ENCODE measurements at places on chromosomes 7 and 10. TPM values are rescaled to one million over a fixed set of nuclear protein-coding genes. Genes with fewer than 3 reads are reported as not detected.

Gene CBLL1
- polyA plus RNA-seq: 6.7 TPM

Gene DCLRE1C
- polyA plus RNA-seq: 5.5 TPM

Gene TUBB8
- not detected for polyA plus RNA-seq

Gene MBL2
- polyA plus RNA-seq: not detected

Gene TUBAL3
- polyA plus RNA-seq: 40.8 TPM

Gene DGKI
- polyA plus RNA-seq: not detected

Gene HPS1
- 86.7 TPM for polyA plus RNA-seq

Gene ABCC2
- not detected for polyA plus RNA-seq

Gene HOGA1
- not detected for polyA plus RNA-seq

DNA sequence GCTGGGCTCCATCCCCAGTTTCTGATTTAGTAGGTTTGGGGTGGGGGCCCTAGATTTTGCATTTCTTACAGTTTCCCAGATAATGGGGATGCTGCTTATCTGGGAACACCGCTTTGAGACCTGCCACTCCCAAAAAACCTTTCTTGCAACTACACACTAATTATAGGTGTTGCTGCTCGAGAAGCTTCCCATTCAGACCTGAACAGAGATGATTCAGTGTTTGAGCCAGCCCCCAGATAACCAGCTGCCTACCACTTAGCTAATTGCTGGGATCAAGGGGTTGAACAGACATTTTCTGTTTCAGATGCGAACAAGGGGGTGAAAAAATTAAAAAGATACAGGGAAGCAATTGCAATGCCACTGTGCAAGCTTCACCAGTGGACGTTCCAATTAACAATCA lies 448.5 kb downstream of the KCNMA1 start:
- DNase-seq: no peak

DNA sequence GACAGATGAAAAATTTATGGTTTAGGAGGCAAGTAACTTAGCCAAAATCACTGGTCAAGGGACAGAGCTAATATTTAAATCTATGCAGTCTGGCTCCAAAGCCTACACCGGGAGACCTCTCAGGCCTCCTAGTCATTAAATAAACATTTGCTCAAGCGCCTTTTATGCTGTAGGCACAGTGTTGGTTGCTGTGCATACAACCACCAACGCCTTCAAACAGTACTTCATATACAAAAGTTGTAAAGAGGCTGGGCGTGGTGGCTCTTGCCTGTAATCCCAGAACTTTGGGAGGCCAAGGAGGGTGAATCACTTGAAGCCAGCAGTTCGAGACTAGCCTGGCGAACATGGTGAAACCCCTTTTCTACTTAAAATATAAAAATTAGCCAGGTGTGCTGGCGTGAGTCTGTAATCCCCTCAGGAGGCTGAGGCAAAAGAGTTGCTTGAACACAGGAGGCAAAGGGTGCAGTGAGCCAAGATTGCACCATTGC lies 159.8 kb downstream of the MAGI2 start:
- DNase-seq: no peak

DNA sequence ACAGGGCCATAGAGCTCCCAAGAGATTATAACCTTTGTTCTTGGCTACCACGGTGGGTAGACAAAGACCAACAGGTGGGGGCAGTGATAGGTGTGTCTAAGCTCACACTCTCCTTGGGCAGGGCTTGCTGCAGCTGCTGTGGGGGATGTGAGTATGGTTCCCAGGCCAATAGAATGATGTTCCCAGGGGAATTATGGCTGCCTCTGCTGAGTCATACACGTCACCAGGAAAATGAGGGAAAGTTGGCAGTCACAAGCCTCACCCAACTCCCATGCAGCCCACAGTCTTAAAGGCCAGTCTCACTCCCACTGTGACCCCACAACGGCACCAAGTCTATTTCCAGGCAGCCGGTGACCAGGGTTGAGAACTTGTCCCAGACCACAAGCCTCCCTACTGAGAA lies 453.4 kb upstream of the PODXL start:
- DNase-seq: no peak

GRCh38 chr10:29987471-29987870 lies 71.9 kb downstream of the JCAD start:
- no peak for DNase-seq

GRCh38 chr10:51318399-51319172 lies 244.3 kb downstream of the PRKG1 start:
- DNase-seq: no peak

GRCh38 chr7:2650451-2650850 lies 18.7 kb downstream of the TTYH3 start:
- no peak for DNase-seq

DNA sequence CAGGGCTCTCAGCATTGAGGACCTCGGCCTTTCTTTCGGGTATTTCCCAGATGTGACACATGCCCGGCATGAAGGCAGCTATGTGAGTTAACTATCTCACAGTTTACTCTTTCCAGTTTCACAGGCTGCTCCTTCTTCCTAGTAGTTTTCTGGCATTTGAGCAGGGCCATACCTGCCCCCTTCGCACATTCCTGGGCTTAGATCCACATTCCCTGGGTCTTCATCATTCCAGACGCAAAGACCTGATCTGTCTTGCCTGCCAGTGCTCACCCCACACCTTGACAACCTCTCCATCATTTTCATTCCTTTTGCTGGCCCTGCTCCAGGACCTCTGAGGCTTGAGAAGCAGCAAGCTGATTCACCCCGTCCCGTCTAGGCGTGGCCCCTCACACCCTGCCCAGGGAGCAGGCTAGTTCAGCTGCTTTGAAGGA lies 227.5 kb downstream of the WDR11 start:
- DNase-seq: no peak

DNA sequence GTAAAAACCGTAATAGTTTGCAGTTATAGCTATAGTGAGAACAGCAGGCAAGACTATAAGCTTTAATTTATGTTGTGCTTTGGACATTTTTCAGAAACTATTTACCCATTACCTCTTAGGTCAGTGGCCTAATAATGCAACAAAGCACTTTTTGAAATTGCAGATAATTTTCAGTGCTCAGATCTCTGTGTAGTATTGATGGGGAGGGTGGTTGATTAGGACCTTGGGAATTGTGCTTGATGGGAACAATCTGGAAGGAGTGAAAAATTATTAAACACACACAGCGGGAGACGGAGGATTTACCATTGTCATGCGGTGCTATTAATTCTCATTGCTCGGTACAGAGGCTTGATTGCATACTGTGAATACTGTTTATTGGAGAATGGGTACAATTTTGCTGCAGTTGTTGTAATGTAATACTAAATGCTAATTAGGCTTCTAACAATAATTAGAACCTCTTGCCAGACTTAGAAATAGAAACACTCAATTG lies 304.8 kb downstream of the LRMDA start:
- no peak for DNase-seq

DNA sequence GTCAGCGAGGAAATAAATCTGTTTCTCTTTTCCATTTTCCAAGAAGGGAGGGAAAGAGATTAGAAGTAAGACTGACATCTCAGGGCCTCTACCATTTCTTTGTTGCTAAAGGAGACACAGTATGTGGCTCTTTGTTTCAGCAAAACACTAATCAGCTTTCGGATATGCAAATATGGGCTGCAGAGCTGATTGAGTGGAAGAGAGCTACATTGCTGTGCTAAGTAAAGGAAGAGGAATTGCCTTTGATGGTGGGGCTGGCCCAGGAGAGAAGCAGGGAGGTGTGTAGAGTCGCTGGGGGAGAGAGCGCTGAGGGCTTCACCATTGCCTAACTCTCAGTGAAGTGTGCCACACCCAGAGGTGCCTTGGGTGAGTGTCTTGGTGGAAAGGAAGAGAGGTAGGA lies 284.8 kb downstream of the SDK1 start:
- no peak for DNase-seq

- no peak for DNase-seq
Measured at GRCh38 chr7:110803602-110804143, 287.3 kb upstream of the LRRN3 start.

DNA sequence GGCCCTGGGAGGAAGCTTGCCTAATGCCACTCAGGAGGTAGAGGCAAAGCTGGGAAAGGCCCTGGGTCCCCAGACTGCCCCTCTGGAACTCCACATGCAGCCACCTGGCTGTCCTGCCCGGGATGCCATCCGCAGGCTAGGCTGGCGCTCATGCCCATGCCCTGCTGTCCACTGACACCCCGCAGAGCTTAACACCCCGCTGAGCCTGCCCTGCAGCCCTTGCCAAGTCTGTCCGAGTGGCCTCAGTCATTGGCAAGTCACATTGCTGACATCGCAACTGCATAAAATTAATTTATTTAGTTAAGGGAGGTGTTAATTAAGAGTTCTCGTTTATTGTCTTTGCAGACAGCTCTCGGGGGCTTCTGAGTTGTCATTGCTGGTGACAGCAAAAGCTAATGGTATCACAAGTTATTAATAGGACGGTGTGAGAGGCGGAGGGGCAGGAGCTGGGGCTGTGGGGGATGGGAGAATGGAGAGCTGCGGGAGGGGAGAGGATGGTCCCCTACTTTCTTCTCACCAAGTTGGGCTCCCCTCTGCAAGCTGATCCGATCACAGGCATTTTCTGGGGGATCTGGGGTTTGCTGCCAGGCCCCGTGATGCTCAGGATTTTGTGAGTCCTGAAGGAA lies 55.6 kb upstream of the PCBD1 start:
- no peak for DNase-seq

- DNase-seq: no peak
Measured at GRCh38 chr7:91883676-91884362, 3.3 kb upstream of the MTERF1 start.

DNA sequence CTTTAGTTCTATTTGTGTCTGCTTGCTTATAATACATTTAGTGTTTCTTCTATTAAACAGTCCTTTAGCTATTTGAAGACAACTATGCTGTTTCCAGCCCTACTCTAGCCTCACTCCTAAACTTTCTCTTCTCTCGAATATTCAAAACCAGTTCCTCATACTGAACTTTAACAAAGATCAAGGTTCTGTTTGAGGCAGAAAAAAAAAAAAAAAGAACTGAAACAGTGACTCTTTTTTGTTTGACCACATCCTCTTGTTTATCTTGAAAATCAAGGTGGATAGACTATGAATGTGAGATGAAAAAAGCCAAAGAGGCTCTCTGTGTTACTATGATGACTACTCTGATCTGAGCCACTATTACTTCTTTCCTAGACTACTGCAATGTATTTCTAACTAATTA lies 154.3 kb downstream of the ZNF365 start:
- no peak for DNase-seq

- DNase-seq: peak; percentile 86
Measured at GRCh38 chr10:99531026-99531695, 1.6 kb upstream of the NKX2-3 start.

GRCh38 chr10:110032801-110033700 lies 25.3 kb downstream of the ADD3 start:
- no peak for DNase-seq

DNA sequence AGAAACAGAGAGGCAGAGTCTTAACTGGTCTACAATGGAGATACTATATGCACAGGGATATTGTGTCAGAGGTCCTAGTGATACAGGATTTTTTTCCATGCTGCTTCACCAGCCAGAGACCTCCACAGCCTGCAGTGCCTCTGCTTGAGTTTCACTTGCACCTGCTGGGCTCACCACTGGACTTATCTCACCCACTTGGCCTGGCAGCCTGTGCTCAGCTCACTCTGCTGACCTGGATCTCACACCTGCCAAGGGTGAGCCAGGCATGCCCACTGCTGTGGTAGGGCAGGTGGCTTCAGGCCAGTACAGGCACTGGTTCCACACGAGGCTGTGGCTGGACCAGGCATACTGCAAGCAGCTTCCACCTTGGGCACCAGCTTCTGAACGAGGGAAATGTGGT lies 36.6 kb downstream of the PNLIPRP3 start:
- DNase-seq: no peak

DNA sequence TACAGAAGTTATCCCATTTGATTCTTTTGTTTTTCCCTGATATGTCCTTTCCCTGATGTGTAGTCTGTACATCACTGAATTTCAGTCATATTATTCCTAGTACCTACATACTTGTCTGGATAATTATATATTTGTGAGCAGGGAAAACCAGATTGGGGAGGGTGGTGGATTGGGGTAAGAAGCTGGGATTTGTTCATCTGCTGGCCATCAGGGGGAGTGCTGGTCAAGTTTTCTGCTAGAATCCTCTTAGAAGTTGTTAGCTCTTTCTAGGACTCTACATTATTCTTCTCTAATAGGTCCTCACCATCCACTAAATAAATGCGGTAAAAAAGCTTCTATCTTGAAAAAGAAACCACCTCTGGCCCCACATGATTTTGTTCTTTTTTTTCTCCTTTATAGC lies 232.7 kb upstream of the TAC1 start:
- DNase-seq: no peak
